Activated naive CD8-positive, alpha-beta T cell treated with anti-CD3 and anti-CD28 coated beads for 36 hours (primary cell): ENCODE measurements at places on chromosomes 12 and 14.

DNA sequence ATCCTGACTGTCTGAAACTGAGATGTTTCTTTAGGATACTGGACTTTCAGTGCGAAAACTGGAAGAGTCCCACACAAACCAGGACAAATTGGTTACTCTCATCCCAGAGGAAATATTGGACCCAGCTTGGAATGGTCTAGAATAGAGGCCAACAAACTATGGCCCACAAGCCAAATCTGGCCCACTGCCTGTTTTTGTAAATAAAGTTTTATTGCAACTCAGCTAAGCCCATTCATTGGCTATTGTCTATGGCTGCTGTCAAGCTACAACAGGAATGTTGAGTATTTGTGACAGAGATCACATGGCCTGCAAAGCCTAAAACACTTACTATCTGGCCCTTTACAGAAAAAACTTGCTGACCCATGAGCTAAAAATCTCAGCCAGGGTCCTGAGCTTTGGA is 6.5 kb downstream of the WSCD2 start:
- no peak overlapping the region for H3K27ac ChIP-seq
- no peaks in the 10 kb centered on the region for H3K4me1 ChIP-seq
- no peak overlapping the region for H3K4me3 ChIP-seq
- H3K36me3 ChIP-seq = no peaks in the 10 kb centered on the region

- no peak overlapping the region for H3K4me3 ChIP-seq
- H3K27me3 ChIP-seq = peaks cover 21% of the 10 kb centered on the region
- DNase-seq = no peak
- H3K27ac ChIP-seq = no peak overlapping the region
These were observed 53.3 kb upstream of the IGF1 start for GRCh38 chr12:102533483-102534215.

DNA sequence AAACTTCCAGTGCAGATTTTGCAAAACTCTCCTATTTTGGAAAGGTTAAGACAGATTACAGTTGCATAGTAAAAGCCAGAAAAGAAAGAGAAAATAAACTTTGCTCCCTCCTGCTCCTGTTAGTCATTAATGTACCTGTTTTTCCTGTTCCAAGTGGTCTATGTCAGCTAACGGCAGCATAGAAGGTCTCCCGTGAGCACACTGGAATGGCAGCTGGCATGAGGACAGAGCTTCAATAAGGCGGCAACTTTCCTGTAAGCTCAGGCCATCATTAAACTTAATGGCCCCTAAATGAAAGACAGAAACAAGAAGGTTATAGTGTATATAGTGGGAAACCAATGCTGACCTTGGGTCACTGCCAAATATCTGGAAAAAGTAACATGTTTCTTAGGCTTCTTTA is 16.0 kb downstream of the EIF2B2 start:
- H3K4me3 ChIP-seq = no peak overlapping the region
- no peaks in the 10 kb centered on the region for H3K27me3 ChIP-seq
- no peaks in the 10 kb centered on the region for H3K4me1 ChIP-seq
- DNase-seq = no peak

DNA sequence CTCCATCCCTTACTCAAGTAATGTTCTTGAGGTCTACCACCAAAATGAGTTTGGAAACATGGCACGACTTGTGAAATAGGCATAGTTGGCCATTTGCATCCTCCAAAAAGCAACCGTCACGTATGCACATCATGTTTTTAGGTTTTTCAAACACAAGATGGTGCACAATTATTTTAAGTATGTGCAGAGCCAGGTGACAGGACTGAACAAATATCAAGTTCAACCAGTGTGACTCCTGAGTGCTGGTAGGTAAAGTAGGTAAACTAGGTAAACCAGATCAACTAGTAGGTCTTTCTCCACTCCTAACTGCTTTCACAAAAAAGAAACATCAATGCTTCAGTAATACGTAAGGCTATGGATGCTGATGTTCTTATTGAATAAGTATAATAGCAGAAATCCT is 39.1 kb downstream of the FGD6 start:
- no peaks in the 10 kb centered on the region for H3K27me3 ChIP-seq
- no peak overlapping the region for H3K4me3 ChIP-seq
- DNase-seq = no peak

DNA sequence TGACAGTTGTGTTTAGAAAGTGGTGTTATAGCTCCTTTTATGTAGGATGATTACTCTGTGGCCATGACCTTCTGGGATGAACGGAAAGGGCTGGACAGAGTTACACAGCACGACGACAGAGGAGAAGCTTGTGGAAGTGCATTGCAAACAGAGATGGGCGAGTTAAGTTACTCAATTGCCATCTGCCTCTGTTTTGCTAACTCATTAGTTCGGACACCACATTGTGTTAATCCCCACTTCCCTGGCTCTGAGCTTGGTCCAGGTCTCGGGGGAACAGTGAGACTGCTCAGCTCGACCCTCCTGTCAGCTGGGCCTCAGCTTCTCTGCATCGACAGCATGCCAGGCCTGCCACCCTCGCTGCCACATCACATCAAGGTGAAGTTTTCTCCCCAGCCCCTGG is 408.0 kb downstream of the ZFP36L1 start:
- no peak overlapping the region for H3K4me3 ChIP-seq
- H3K27ac ChIP-seq = no peak overlapping the region
- peaks cover 17% of the 10 kb centered on the region for H3K4me1 ChIP-seq

GRCh38 chr14:44966601-44967336 is 4.8 kb downstream of the TOGARAM1 start:
- peaks cover 83% of the 10 kb centered on the region for H3K36me3 ChIP-seq
- no peaks in the 10 kb centered on the region for H3K27me3 ChIP-seq
- no peak overlapping the region for H3K27ac ChIP-seq
- peaks cover 58% of the 10 kb centered on the region for H3K4me1 ChIP-seq
- DNase-seq = no peak
